HEK293T (cell line): ENCODE measurements at places on chromosomes 13 and 19.

DNA sequence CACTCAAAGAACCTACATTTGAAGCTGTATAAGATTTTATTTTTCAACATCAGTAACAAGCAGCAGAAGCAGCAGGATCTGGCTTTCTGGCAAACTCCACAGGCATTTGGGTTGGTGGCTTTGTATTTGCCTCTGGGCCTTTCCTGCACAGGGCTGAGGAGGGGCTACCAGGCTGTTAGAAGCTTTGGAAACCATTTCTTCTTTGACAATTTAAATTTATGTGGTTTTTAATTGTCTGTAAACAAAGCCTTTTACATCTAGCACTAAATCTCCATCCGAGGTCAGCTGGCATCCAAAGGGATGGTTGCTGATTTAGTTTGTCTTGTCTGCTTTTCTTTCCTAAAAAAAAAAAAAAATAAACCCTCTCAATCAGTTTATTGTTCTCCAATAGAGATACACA, 127.5 kb upstream of the OBI1 start:
- DNase-seq: no peak

- no peak for DNase-seq
These were observed at the start of gene ATP8B3 for GRCh38 chr19:1811942-1812425. Gene ATP8B3 (minus strand): TSS chr19:1812276. CDS start chr19:1811736, 540 bp downstream.

DNA sequence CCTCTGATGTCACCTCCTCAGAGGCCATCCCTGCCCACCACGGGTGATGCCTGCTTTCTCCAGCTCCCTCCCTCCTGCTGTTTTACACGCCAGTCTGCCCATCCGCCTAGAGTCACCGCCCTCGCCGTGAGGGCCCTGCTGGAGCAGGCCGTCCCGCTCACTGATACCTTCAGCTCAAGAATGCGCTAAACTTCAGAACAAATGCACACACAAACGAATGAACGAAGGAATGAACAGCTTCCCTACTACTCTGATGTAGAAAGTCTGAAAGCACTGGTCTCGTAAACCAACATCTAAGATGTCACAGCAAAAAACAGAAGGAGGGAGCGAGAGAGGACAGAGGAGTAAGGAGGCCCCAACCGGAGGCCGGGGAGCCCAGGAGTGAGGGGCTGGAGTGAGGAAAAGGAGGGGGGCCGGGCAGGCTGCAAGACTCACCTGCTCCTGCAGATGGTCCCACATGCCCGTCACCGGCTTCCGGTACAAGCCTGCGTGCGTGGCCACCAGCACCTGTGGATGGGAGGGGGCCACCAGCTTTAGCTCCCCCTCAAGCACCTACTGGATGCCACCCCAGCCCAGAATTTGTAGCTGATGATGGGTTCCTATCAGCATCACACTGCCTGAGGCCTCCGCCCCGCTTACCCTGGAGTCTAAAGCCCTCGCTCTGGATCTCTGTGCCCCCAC, 4.0 kb downstream of the PNKP start:
- DNase-seq: no peak

DNA sequence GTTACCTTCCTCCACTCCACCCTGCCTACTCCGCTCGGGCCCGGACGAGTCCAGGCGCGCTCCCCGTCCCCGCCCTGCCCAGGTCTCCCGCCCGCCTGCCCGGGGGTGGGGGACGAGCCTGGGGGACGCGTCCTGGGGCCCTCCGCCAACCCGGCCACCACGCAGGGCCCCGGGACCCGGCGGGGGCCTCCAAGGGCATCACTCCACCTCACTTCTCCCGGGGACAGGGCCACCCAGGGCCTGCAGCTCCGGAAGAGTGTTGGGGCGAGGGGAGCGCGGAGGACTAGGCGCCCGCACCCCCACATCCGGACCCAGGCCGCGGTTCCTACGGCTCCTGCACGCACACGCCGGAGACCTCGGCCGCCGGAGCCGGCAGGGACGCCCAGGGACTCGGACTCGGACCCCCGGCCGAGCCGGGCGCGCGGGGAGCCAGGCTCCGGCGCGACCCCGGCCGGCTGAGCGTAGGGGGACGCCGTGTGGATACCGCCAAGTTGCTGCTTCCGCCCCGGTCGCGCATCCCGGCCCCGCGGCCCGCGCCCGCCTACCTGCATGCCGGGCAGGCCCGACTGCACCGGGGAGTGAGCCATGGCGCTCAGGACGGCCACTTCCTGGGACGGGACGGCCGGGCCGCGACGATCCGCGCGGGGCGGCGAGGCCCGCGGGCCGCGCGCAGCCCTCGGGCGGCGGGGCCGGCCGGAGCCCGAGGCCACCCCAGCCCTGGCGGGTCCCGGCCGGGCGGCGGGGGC, 534 bp downstream of the STK24 start:
- DNase-seq: no peak

GRCh38 chr19:35432911-35433310, 15.1 kb upstream of the FFAR2 start:
- no peak for DNase-seq

DNA sequence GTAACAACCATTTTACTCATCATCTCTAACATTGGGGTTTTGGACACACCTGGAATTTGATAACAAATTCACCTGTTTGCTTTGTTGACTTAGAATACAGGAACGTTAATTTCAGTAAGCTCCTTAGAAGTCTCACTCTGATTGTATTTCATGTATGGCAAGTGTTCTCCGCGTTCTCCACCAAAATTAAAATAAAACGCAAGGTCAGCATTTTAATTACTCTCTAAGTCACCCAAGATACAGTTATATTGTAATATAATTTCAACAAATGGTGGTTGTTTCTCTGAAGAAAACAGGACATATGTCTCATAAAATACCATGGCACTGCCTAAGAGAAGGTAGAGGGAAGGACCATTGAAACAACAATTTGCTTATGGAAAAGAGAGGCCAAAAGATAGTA, 742.1 kb downstream of the LIG4 start:
- DNase-seq: no peak

GRCh38 chr19:38869160-38869835, 8.8 kb downstream of the RINL start:
- no peak for DNase-seq

DNA sequence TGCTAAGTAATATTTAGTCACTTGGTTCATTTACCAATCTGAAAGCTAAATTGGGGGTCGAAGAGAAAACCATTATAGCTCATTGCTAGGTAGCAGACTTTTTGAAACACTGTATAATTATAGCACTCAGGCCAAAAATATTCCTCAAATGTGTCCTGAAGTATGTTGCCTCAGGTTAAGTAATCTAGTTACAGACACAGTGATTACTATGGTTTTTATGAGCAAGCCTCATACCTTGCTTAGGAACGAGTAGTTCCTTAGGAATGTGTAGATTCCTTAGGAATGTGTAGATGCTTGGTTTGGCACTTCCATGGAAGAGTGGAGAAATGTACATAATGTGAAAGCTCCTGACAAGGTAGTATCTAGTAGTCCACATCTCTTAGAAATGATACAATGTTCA, 387.5 kb downstream of the LMO7 start:
- DNase-seq: no peak

DNA sequence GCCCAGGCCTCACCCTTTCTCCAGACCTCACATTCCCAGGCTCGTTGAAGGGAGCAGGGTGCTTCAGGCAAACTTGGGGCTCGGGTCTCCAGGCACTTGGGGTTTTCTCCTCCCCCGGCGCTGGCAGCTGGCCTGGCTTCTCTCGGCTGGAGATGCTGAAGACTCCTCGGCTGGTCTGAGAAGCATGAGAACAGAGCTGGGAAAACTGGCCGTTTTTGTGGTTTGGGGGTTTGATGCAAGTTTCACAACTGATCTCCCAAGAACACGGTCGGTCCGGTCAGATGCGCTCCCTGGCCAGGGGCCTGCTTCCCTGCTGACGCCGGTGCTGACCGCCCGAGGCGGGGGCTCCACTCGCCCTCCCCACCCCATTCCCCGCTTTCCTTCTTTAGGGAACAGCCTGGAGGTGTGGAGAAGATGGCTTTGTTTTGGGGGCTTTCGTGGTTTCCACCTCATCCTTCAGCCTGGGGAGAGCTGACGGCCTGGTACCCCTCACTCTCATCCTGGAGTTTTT, 35.3 kb downstream of the CEBPA start:
- DNase-seq: no peak

DNA sequence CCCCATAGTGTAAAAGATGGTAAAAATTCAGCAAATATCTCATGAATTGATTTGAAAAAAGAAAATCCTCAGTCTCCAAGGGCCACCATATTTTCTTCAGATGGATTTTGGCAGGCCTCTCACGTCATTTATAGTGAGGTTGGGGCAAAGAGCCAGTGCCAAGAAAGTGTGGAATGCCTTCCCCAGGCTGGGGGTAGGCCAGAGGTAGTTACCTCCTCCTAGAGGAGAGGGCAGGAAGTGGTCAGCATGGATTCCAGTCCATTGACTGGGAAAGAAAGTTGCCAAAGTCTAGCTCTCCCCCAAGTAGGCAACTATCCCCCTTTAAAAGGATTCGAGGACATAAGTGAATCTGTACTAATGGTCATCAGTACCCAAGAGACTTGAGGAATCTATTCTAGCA, 68.4 kb upstream of the KCTD4 start:
- DNase-seq: no peak

DNA sequence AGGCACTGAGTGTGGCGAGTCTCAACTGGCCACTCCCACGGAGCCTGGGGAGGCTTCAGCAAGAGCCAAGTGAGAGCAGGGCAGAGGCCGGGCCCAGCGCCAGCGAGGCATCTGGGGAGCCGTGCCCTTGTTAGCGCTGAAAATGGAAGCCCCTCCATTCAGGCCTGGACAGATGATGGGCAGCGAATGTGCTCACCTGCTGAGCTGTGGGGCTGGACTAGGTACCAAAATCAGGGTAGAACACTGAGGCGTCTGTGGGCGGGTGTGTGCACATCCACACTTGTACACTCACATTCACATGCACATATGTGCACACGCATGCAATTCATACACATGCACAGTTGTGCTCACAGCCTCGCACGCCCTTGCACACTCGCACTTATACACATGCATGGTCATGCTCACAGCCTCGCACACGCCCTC, 20.7 kb downstream of the NAXD start:
- no peak for DNase-seq

DNA sequence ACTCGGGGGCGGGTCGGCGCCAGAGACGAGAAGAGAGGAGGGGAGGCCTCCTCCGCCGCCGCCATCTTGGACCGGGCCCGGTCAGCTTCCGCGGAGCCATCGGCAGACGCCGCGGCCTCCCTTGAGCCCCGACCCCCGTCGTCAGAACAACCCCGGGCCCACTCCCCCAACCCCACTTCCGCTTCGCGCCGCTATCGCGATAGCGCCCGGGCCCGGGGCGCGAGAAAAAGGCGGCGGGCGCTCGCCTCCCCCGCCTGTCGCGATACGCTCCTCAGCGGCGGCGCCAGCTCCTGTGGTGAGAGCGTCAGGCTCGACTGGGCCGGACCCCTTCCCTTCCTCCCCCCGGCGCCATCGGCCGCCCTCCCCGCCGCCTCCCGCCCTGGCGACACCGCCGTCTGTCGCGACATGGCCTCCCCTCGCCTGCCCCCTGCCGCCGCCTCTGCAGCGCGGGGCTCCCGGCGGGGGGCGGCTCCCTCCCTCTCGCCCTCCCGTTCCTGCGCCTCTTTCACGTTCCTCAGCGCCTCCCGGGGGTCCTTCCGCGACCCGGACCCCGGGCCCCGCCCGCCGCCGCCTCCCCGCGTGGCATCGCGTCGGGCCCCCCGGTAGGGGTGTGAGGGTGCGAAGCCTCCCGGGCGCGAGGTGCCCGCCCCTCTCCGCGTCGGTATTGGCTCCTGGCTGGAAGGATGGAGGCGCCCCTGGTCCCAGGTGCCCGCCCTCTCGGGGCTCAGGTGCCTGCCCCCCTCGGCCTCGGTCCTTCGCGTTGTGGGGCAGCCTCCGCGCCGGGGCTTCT, at the start of gene CNOT3:
TSS of gene CNOT3 (plus strand) at position 64 of the 790 bp plus-strand sequence. CDS start 5,217 bp downstream, outside the sequence.
- no peak for DNase-seq
